ENCODE measurements at places on chromosomes 5 and 9.

DNA sequence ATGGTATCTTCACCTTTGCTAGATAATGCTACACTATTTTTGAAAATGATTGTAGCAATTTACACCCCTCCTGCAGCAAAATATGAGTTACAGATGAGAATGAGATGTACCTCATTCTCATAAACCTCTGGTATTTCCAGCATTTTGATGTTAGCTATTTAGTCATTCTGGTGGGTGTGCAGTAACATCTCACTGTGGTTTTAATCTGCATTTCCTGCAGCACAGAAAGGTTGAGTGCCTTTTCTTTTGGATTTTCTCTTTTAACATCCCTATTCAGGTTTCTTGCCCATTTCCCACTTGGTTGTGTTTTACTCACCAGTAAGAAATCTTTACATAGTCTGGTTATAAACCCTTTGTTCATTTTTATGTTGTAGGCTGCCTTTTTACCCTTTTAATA is 206.2 kb downstream of the NR3C1 start:
- DNase-seq = no peak

GRCh38 chr5:138282920-138283742 is 8.7 kb upstream of the GFRA3 start:
- DNase-seq = peak; percentile 27

DNA sequence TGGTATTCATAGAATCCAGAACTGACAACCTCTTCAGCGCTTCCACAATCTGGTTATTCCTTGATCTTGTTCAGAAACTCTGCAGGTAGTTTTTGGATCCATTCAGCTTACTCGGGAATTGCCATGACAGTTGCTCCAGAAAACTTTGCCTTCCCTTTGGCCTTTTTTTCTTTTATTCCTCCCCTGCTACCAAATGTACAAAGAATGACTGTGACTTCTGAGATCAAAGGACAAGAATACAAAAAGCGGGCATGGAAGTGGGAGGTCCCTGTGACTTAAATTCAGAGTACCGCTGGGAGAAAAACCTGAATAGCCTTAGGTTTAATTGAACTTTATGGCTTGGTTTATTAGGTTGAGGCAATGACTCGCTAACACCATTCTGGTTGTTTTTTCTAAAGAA is 59.5 kb downstream of the ADGRV1 start:
- no peak for DNase-seq

DNA sequence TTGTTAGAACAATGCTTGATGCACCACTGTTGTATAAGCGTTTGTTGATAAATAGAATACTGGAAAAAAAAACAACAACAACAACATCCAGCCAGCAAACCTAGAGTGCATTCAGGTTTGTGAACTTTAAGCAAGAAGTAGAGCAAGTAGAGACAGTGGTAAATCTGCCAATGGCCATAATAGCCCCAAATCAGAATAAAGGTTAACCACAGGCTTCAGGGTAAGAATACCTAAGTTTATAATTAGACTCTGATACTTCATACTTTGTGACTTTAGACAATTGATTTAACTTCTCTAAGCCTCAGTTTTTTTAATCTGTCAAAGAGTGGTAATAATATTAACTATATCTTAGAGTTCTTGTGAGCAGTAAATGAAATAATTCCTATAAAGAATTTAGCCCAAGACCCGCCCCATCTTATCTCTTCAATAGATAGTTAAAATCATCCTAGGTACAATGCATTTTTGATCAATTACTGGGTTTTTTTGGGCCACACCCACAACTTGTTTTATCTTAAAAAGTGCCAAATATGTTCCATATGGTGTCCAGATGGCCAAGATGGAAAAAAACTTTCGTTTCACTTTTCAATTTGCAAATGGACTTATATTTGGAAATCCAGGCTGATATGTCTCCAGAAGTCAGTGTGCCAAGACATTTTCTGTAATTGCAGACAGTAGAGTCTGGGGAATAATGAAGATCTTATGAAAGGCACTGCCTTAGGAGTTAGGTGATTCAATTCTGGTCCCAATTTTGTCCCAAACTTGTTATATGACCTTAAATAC is 24.5 kb upstream of the DPYSL3 start:
- no peak for DNase-seq

- DNase-seq = peak; percentile 73
Measured at GRCh38 chr5:42993516-42994245, 46.4 kb downstream of the ANXA2R start.

DNA sequence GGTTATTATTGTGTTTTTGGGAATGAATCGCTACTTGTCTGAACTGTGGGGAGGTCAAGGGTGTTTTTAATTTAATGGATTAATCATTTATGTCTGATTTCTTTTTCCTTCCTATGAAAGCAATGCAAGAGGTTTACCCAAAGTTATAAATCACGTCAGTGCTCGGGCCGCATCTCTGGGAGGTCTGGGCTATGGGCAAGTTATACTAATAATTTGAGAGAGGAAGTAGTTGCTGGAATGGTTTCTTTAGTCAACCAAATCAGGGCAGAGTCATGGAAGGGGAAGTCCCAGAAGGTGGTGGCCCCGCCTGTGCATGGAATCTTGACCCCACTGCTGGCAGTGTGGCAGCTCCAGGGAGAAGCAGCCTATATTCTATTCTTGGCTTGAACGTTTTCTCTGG is 180.2 kb downstream of the HSPA4 start:
- DNase-seq = no peak

DNA sequence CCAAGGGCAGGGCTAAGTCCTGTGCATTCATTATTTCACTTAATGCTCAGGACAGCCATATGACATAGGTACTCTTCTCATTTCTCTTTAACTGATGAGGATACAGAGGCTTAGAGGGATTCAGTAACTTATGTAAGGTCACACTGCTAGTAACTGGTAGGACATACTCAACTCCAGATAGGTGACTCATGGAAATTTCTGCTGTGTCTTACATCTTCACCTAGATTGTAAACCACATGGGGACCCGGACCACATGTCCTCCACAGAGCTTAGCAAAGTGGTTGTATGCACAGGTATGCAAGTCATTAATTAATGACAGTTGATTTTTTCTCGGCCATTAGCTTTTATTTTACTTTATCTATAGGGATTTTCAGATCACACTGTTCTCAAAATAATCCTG is 29.3 kb downstream of the SLC1A1 start:
- no peak for DNase-seq
